ENCODE measurements at places on chromosomes 11 and 22. TPM values are rescaled to one million over a fixed set of nuclear protein-coding genes. Genes with fewer than 3 reads are reported as not detected.

The RIMBP3C gene
- total RNA-seq = under 0.01 TPM

The ARL2 gene
- total RNA-seq = 137 TPM

The FOLR2 gene
- not detected for total RNA-seq

The BSCL2 gene
- total RNA-seq = 24.0 TPM

The PTGDR2 gene
- not detected for total RNA-seq

The NEFH gene
- total RNA-seq = 0.97 TPM

The MICALL1 gene
- total RNA-seq = 22.7 TPM

The CD3D gene
- not detected for total RNA-seq

The TNNI2 gene
- total RNA-seq = not detected

The OR8D4 gene
- total RNA-seq = under 0.01 TPM

The ACTN3 gene
- total RNA-seq = under 0.01 TPM

The EMID1 gene
- total RNA-seq = not detected

The SAA4 gene
- not detected for total RNA-seq

The C22orf42 gene
- not detected for total RNA-seq

The VSIG2 gene
- 0.46 TPM for total RNA-seq

The PTPMT1 gene
- 99.8 TPM for total RNA-seq

The PKNOX2 gene
- under 0.01 TPM for total RNA-seq

The REXO2 gene
- total RNA-seq = 240 TPM

The MUC5AC gene
- not detected for total RNA-seq

The OR4C12 gene
- total RNA-seq = not detected

The CDHR5 gene
- total RNA-seq = not detected

The DSCAML1 gene
- not detected for total RNA-seq

The KCNQ1OT1 gene
- 0.65 TPM for total RNA-seq

The PRRG4 gene
- total RNA-seq = under 0.01 TPM

The PLAAT4 gene
- 0.65 TPM for total RNA-seq

The GLB1L2 gene
- total RNA-seq = 0.76 TPM

The ACRV1 gene
- not detected for total RNA-seq

The PHLDA2 gene
- 8.1 TPM for total RNA-seq

The CASP5 gene
- total RNA-seq = not detected

The NUP160 gene
- 30.4 TPM for total RNA-seq

The GRK3 gene
- 1.2 TPM for total RNA-seq

The NFAM1 gene
- total RNA-seq = not detected
